ENCODE measurements at places on chromosomes 13 and 19.
A peak's percentile ranks its signal among the peaks of the same experiment; 100 is the strongest.

DNA sequence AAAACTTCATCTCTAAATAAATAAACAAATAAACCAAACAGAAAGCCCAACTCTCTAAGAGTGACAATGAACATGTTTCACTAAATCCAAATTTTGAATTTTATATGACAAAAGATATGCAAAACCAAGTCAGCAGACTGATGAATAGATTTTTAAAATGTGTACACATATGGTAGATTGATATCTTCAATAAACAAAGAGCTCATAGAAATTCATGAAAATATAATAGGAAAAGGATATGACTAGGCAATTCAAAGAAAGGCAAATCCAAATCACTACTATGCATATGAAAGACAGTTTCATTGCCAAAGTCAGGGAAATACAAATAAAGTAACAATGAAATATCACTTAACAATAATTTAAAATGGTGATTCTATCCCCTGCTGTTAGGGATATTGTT, 63.7 kb upstream of the NBEA start:
- no peak for DNase-seq

GRCh38 chr19:44051650-44052402, at the start of gene ZNF223:
TSS of gene ZNF223 (plus strand) at chr19:44052036. CDS start at chr19:44055177, 3,141 bp downstream.
- peak; percentile 97 for DNase-seq

- DNase-seq: no peak
Measured at GRCh38 chr13:36418022-36418805, 14.1 kb upstream of the CCNA1 start.

GRCh38 chr13:84686973-84687372, 804.7 kb upstream of the SLITRK1 start:
- DNase-seq: no peak

DNA sequence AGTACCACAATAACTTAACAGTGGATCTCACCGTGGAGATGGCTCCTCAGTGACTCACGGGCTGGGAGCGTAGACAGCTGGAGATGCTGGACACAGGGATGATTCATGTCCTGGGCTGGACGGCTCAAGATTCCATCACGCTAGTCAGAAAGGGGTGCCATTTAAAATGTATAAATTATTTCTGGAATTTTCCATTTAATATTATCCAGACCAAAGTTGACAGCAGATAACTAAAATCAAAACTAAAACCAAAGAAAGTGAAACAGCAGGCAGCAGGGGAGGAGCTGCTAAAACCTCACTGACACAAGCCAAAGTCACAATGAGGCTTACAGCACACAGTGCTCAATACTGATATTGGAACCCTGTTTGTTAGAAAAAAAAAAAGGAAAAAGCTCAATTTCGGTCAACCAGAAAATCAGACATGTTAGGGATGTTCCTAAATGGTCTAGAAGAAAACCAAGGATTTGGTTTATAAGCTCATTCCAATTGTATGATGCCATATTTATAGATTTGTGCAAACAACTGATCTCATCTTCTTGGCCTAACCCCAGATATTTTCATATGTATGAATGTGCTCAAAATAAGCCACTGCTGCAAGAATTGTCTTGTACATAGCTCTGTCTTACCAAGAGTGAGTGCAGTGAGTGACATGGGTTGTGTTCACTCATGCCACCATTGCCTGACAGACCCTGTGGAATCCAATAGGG, 111.8 kb downstream of the SACS start:
- DNase-seq: no peak

DNA sequence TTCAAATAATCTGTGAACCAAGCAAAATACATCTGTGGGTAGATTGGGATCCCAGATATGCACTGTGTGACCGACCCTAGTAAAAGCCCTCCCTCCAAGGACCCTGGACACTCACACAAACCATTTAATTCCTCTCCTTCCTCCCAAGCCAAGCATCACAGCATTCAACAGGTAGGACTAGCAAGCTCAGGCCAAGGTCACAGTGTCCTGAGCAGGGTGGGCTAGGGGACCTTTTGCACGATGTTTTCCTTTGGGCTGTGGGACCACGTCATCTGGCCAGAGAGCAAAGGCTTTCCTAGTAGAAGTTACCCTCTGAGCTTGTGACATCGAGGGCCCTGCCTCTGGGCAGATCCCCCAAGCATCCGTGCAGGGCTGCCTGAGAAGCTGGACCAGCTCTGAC, 297.6 kb upstream of the ZNF507 start:
- no peak for DNase-seq

Data from urinary bladder (tissue), 4 donors.